IMR-90 (cell line): ENCODE measurements at places on chromosomes 6 and 20. TPM values are rescaled to one million over a fixed set of nuclear protein-coding genes. Genes with fewer than 3 reads are reported as not detected.

Gene E2F1
- total RNA-seq, result 10.6 and 10.9 TPM in 2 replicates

Gene NCOA5
- total RNA-seq, result 20.6 and 22.5 TPM in 2 replicates

Gene HLA-DMB
- total RNA-seq, result 0.18 and 0.28 TPM in 2 replicates

Gene OPN5
- not detected in 2 replicates for total RNA-seq

Gene TDRD6
- not detected in 2 replicates for total RNA-seq

Gene PACSIN1
- total RNA-seq, result not detected in 2 replicates

Gene C20orf141
- 0.36 TPM in 1 of 2 replicates, not detected in the other for total RNA-seq

Gene CRISP2
- not detected in 2 replicates for total RNA-seq

Gene MATN4
- not detected in 2 replicates for total RNA-seq

Gene SPATA25
- 0.18 TPM in 1 of 2 replicates, not detected in the other for total RNA-seq

GRCh38 chr6:105113422-105113821, 66.4 kb downstream of the POPDC3 start:
- no peak for DNase-seq

- no peak for DNase-seq
These were observed 37.9 kb upstream of the RFPL4B start for GRCh38 chr6:112309244-112309643.

- DNase-seq, result no peak
These were observed 2.5 kb downstream of the CRIP3 start for GRCh38 chr6:43306086-43306485.

DNA sequence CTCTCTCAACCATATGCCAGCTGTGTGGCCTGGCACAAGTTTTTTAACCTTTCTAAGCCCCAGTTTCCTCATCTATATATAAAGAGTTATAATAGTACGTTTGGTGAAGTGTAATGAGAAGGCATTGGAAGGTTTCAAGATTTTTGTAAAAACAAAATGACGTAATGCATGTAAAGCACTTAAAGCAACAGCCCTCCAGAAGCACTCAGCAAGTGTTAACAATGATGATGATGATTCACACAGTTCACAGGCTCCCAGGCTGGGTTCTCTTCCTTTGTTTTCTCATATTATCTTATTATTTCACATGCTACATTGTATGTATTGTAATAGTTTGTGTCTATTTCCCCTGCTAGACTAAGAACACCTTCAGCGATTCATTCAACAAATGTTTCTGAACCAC, 6.2 kb downstream of the CEP250 start:
- peak; percentile 17 for DNase-seq

GRCh38 chr6:114428341-114428740, 85.5 kb upstream of the HS3ST5 start:
- DNase-seq, result no peak

DNA sequence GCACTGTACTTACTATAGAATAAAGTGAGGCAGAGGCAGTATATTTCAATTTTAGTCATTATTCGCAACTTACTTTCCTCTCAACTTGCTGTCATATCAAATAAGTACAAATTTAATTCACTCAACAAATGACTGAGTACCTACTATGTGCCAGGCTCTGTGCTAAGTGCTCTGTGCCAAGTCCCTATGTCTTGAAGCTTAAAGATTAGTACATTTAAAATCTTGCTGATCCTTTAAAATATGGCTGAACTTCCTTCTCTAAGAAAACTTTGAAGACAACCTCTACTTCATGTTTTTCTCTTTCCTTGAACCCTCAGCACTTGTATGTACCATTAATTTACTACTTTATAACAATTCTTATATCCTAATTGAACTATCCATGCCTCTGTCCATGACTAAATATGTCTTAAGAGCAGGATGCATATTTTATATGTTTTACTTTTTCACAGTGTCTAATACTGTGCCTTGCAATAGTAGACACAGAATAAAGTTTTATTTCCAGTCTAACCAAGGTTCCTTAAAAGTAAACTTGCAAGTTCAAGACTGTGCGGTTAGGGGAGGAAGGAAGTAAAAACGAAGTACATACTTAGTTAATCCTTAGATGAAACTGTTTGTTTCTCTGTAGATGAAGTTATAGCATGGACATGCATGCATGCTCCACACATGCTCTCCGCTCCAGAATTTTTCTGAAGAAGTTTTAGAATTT, 10.0 kb upstream of the LATS1 start:
- no peak for DNase-seq

GRCh38 chr6:149823013-149823412, 41.1 kb downstream of the LRP11 start:
- DNase-seq, result no peak

DNA sequence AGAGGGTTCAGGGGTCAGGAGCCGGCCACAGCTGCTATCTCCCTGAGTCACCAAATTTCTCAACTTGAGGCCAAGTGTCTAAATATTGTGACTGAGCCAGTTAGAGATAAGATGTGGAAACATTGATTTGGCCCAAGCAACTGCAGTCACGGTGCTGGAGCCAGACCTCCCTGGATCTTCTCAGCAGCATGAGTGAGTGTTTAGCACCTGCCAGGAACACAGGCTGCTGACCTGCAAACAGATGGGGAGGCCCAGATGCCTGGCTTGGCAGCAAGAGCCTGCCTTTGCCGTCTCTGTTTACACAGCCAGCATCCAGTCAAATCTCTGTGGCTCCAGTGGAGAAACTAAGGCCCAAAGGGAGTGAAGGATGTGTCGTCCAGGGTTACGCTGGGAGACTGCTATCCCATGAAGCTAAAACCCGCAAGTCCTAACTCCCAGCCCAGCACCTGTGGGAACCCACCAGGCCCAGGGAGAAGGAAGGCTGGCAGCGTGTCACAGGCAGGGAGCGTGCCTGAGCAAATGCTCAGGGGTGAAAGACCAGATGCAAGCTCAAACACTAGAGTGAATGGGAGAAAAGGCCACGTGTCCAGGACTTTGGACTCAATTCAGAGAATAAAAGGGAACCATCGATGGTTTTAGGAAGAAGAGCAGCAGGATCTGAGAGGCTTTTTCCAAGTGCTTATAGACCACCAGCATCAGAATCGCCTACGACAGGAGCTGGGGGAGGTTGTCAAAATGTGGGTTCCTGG, 15.9 kb upstream of the PTGIS start:
- peak; percentile 95 for DNase-seq

DNA sequence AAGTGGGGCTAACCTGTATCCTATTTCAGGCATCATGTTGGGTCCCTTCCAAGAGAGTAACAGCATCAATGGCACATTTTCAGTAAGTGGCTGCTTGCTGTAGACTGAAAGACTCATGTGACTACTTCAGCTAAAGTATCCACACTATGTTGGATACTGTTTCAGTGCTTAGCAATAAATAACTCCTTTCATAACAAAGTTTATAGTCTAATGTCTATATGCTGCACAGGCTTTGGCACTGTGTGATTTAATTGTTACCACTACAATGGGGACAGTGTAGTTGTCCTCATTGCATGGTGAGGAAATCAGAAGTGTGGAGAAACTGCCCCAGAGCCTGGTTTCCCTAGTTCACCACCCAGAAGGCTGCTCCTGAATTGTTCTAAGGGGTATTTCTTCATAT, 318.0 kb upstream of the PTCHD4 start:
- peak; percentile 15 for DNase-seq

- DNase-seq, result no peak
These were observed 54.0 kb downstream of the NPEPL1 start for GRCh38 chr20:58746620-58747019.

- DNase-seq, result peak; percentile 54
These were observed 1.1 kb downstream of the SYNJ2 start for GRCh38 chr6:157982563-157983405.

- DNase-seq, result peak; percentile 61
These were observed 4.0 kb downstream of the RNF24 start for GRCh38 chr20:4011226-4011975.

GRCh38 chr6:108872141-108872557, 23.9 kb downstream of the ARMC2 start:
- DNase-seq, result no peak

DNA sequence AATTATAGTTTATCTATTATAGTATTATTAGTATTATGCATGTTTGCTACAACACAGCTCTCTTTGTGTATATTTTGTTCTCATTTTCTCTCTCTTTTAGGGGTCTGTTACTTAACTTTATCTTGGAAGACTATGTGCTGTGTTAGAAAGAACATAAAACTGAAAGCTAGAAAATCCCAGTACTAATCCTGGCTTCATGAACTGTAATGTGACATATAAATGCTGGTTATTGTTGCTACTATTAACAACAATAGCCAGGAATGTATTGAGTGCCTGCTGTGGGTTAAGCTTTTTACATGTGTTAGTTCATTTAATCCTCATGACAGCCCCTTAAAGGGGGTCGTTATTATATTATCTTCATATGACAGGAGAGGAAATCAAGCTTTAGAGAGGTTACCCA, 170.0 kb upstream of the DTNBP1 start:
- DNase-seq, result no peak

DNA sequence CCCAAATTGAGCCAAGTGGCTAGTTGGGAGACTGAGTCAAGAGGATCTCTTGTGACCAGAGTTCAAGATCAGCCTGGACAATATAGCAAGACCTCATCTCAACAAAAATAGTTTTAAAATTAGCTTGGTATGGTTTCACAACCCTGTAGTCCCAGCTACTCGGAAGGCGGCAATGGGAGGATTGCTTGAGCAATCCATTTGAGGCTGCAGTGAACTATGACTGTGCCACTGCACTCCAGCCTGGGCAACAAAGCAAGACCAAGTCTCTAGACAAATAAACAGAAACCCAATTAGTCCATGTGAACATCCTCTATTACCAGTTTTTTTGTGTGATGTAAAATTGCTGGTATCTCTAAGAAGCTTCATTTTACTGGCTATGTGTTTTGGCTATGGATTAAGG, 106.2 kb downstream of the TULP4 start:
- peak; percentile 8 for DNase-seq
